NCI-H187 (cell line): ENCODE measurements at places on chromosomes 5 and 9.

- no peak for DNase-seq
These were observed 21.0 kb downstream of the MACROH2A1 start for GRCh38 chr5:135377751-135378680.

DNA sequence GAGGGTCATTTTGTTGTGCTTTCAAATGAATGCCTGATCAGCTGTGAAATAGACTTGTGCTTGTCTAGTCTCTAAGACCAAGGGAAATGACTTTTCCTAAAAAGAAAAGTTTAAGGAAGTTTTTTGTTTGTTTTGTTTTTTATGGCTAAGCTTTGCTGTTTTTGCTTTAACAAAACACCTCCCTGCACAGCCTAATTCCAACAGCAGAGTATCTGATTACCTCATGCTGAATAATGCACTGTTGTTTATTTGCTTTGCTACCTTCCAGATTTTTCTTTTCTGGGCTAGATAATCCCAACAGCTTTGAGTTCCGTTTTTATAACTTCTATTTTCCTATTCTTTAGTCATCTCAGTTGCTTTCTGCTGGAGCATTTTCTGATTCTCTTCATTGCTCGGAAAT, 95.8 kb downstream of the AOPEP start:
- DNase-seq = no peak

DNA sequence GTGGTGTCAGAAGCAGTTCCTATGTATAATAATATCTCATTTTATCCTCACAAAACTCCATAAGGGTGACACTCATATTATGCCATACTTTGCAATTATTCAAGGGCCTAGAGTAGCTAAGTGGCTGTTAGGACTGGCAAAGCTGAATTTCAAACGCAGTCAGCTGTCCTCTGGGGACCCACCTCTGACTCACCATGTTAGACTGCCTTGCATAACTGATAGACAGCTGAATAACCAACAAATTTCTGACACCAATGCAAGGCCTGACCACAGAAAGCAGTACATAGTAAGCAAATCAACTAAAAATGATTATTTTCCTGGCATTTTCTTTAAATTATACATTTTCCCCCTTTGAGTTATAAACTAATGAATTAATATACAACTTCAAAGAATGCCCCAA, 251.6 kb upstream of the PTGER4 start:
- DNase-seq = no peak

DNA sequence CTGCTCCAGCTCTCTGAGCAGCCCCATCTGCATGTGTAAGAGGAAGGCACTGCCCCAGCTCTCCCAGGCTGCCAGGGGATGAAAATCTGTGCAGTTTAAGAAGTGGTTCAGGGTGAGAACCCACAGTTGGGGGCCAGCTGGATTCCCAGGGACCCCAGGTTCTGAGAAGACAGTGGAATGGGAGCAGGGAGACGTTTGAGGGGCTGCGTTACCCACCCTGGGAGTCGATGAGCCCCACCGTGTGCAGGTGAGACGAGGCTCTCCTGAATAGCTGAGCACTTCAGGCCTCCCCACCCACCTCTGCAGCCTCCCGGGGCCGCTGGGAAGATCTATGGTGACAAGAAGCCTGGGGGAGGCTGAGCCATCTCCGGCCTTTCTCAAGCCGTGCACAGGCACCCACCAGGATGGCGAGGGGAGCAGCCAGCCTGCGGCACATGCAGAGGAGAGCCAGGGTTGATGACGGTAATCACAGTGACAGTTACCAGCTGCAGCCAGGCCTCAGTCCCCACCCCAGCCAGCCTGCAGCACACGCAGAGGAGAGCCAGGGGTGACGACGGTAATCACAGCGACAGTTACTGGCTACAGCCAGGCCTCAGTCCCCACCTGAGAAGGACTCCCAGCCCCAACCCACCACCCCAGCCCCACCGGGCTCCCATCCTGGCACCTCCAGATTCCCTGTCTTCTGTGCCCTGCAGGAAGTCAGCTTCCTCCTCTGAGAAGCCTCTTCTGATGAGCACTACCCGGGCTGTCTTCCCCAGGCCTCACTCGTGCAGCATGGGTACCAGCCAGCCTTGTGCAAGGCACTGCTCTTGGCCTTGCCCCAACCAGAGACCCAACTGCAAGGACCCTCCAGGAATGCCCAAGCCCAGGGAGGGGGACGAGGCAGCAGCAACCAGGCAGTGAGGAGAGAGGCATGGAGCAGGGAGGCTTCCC, 150.8 kb upstream of the PPP1R26 start:
- no peak for DNase-seq

GRCh38 chr5:132271251-132272246, 14.1 kb downstream of the PDLIM4 start:
- no peak for DNase-seq

- DNase-seq = peak; percentile 84
These were observed 30.0 kb upstream of the PSD2 start for GRCh38 chr5:139765409-139766217.

- no peak for DNase-seq
These were observed 393.7 kb upstream of the PDE4D start for GRCh38 chr5:60287174-60287771.

GRCh38 chr5:25094219-25094618, 449.4 kb upstream of the CDH10 start:
- DNase-seq = no peak

- DNase-seq = no peak
These were observed 368.3 kb downstream of the ENC1 start for GRCh38 chr5:74272024-74272775.

DNA sequence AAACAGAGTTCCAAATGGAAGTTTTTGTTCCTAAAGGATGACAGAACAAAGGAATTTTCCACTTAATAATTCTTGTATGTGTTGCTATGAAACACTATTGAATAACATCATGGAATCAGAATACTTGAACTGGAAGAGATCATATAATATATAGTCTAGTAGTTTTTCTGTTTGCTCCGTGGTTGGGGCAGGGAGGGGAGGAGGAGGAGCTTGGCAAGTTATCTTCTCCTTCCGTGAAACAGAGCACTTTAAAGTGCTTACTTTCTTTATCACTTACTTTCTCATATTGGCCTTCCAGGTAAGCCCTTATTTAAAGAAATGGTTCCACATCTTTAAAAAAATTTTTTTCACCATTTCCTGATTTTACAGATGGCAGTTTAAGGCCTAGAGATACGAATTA, 165.9 kb upstream of the TLX3 start:
- no peak for DNase-seq

DNA sequence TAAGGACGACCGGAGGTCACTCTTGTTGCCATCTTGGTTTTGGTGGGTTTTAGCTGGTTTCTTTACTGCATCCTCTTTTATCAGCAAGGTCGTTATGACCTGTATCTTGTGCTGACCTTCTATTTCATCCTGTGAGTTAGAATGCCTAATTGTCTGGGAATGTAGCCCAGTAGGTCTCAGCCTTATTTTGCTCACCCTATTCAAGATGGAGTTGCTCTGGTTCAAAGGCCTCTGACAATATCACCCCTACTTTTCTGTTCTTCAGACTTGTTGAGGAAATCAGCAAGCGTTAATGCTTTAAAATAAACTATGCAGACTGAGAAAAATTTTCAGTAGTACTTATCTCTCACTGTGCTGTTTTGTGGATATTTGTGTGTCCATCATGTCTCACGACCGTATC, 92.6 kb downstream of the MTRR start:
- no peak for DNase-seq

DNA sequence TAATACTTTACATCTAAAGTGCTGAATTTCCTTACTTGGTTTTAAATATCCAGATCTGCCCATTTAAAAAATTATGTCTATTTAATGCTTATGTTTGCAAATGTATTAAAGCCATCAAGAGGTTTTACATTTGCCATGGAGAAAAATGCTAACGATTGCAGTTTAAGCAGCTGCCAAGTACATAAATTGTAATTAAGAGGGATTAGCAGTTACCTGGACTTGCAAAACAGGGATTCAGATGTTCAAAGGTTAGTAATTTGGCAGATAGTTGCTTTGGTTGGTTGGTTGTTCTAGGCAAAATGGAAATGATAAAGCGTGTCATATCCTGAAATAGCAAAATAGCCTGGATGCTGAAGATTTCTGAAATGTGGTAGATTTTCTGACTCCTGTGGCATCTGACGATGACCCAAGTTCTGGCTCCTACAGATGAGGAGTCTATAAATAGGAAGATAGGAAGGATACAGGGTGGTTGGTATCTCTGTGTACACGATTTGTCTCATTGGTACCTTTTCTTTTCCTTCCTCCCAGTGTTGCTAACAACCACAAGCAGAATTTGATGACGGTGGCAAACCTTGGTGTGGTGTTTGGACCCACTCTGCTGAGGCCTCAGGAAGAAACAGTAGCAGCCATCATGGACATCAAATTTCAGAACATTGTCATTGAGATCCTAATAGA, 282.9 kb downstream of the NR3C1 start:
- no peak for DNase-seq

- DNase-seq = no peak
These were observed 18.5 kb upstream of the TOR2A start for GRCh38 chr9:127753622-127754021.

GRCh38 chr9:122033775-122034373, 59.2 kb downstream of the TTLL11 start:
- DNase-seq = no peak

DNA sequence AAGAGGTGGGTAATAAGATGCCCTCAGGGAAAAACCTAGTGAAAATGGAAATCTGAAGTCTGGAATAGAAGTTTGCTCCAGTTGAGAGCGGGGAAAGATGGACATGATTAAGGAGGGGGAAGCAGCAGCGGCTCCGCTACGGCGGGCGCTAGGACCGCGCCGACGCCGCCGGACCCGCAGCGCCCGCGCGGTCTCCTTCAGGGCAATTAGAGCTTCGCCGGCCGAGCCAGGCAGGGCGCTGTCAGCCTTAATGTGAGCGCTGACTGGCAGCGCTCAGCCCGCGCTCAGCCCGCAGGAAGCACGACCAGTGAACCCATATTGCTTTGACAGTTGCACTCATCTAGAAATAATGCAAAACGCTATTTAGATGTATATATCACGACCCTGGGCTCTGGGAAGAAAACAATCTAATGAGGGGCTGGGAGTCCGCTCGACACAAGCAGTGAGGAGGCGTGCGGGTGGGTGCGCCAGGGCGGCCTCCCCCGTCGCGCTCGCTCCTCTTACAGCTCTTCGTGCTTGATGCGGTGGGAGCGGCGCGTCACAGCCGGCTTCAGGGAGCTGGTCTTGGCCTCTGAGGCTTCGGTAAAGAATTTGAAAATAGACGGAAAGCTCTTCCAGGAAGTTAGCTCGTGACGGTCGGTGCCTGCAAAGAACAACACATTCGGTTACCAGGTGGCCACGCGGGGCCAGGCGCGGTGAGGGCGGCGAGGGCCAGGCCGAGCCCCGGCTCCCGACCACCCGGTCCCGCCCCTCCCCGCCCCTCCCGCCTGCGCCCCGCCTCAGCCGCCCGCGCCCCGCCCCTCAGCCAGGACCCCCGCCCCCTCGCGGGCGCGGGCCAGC, 37.7 kb downstream of the NR2F1 start:
- peak; percentile 44 for DNase-seq

- DNase-seq = no peak
These were observed 2.1 kb downstream of the ANP32B start for GRCh38 chr9:97985058-97985861.

DNA sequence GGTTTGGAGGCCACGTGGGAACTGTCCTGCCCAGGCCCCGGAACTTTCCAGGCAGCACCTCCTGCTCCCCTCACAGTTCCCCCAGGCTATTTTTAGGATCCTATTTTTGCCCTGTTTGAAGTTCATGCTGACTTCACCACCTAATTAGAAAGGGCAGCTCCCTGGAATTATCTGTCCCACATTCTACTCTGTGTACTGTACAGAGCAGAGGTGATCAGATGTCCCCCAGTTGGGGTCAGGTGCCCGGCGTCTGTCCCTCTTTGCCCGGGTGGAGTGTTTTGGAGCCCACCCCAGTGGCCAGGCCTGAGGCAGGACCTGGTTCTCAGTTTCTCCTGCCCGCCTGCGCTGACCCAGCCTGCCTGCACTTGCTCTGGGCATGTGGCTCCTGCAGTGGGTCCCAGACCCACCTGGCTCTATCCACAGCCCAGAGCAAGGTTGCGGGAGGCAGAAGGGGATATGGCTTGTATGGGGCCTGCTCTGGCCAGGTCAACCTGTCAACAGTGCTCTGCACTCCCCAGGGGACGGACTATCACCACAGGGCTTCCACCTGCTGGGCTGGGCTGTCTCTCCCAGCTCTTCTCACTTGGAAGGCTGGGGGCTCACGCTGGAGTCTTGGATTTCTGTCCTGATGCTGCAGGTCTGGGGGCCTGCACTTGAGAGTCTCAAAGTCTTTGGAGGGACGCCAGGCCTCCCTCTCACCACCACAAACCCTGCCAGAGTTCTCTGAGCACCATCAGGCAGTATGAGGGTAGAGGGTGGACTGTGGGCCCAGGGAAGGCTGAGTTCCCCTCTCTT, 268.3 kb downstream of the GADD45G start:
- no peak for DNase-seq

- DNase-seq = no peak
These were observed 85.4 kb downstream of the NTRK2 start for GRCh38 chr9:84754881-84755280.

GRCh38 chr5:172800088-172800551, 29.1 kb upstream of the DUSP1 start:
- no peak for DNase-seq

- DNase-seq = no peak
These were observed 45.0 kb upstream of the LRRTM2 start for GRCh38 chr5:138920181-138920580.

DNA sequence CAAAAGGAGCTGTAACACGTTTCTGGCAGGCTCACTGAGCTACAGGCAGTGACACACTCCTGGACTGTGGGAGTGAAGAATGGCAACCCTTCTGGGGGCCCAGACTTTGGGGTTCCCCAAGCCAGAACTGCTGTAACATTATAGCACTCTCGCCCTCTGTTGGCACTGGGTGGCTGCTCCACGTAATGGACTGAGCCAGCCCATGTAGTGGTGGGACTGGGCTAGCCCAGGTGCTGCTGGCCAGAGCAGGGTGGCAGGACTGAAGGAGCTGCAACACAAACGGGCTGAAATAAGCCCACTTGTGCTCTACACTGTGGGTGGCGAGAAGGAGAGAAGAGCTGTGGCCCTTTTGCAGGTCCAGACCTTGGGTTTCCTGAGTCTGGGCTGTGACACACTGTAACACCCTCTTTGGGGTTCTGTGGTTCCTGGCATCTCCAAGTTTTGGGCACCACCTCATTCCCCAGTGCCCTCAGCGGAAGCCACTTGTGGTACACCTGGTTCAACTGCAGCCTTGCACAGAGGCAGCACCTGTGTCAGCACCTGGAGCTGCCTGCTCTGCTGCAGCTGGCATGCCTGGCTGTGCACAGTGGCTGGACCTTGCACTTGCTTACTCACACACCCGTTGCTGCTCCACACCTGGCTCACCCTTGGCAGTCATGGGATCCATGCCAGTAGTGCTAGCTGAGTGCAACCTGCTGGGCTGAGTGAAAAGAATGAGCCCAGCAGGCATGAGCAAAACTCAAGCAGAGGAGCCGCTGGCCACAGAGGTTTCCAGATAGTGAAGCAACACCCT, 95.0 kb upstream of the PRR16 start:
- DNase-seq = no peak

- DNase-seq = no peak
These were observed 20.0 kb upstream of the RAB14 start for GRCh38 chr9:121221664-121222055.

DNA sequence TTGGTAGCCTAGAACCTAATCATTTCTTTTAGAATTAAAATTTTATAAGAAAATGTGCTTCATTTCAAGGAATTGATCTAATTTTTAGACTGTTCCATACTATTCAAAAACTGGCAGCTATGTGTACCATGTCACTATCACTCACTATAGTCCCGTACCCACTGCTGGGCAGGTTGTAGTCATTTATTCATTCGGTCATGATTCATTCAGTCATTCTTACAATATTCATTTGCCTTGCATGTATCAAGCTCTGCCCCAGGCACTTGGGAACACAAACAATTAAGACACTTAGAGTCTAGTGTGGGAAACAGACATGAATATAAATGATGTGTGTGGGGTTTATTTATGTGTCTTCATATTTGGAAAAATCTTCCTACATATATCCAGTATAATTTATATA, 26.4 kb downstream of the TDRD7 start:
- no peak for DNase-seq
